ENCODE measurements at places on chromosomes 1 and 21. TPM values are rescaled to one million over a fixed set of nuclear protein-coding genes. Genes with fewer than 3 reads are reported as not detected.
A peak's percentile ranks its signal among the peaks of the same experiment; 100 is the strongest.

DNA sequence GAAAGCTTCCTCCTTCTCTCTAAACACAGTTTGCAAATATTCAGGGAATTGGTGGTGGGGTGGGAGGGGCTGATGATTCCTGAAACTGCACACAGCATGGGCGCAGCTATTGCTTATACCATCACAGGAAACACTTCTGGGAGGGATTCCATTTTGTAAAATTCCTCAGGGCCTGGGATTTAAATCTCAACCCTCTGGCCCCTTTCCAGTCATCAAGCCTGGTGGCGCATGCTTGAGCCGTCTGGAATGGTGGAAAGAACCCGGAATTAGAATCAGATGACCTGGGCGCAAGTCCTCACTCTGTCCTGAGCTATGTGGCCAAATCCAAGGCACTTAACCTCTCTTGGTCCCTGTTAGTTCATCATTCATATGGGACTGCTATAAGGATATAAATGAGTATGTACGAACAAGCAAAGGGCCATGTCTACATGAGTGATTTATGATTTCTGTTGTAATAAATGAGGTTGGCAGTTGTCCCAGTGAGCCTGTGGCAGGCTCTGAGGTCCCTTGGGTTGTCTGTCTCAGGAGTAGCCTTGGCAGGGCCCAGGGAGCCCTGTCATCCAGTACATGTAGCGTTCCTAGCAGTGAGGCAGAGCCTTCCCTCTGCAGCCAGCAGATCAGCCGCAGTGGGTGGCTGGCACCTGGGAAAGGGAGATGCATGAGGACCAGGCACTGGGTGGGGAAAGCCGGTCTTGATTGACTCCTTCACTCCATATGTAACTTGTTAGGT, 72.0 kb downstream of the MAN1C1 start:
- no peak overlapping the region for H3K27ac ChIP-seq
- no peaks in the 10 kb centered on the region for H3K27me3 ChIP-seq
- no peak for DNase-seq

- DNase-seq, result no peak
- no peak overlapping the region for H3K4me3 ChIP-seq
- no peaks in the 10 kb centered on the region for H3K27me3 ChIP-seq
- no peaks in the 10 kb centered on the region for H3K36me3 ChIP-seq
- no peaks in the 10 kb centered on the region for H3K4me1 ChIP-seq
Observed at GRCh38 chr1:103949779-103950178, 200.1 kb downstream of the AMY1C start.

- H3K27me3 ChIP-seq, result no peaks in the 10 kb centered on the region
- H3K36me3 ChIP-seq, result no peaks in the 10 kb centered on the region
- no peak for DNase-seq
Observed at GRCh38 chr1:92475029-92475428, 11.7 kb downstream of the GFI1 start.

DNA sequence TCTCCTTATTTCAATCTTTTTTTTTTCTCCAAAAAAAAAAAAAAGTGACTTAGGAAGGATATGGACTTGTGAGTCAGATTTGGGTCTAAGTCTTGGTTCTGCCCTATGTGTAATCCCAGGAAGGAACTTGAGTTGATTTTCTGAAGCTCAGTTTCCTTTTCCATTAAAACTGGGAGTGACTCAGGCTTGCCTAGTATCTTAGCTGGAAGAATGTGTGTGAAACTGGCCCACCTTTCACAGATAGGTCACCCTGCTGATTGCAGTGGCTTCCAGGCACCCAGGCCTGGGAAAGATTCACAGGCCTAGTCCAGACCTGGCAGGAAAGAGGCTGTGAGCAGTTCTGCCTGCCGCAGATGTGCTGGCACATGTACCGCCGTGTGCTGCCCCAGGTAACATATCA, 218.3 kb upstream of the HOOK1 start:
- no peak for DNase-seq
- no peaks in the 10 kb centered on the region for H3K27me3 ChIP-seq
- peaks cover 9% of the 10 kb centered on the region for H3K4me1 ChIP-seq

GRCh38 chr21:41241341-41241740, 73.4 kb downstream of the BACE2 start:
- no peaks in the 10 kb centered on the region for H3K4me1 ChIP-seq
- no peak overlapping the region for H3K27ac ChIP-seq
- no peak for DNase-seq
- no peaks in the 10 kb centered on the region for H3K36me3 ChIP-seq
- H3K4me3 ChIP-seq, result no peak overlapping the region

DNA sequence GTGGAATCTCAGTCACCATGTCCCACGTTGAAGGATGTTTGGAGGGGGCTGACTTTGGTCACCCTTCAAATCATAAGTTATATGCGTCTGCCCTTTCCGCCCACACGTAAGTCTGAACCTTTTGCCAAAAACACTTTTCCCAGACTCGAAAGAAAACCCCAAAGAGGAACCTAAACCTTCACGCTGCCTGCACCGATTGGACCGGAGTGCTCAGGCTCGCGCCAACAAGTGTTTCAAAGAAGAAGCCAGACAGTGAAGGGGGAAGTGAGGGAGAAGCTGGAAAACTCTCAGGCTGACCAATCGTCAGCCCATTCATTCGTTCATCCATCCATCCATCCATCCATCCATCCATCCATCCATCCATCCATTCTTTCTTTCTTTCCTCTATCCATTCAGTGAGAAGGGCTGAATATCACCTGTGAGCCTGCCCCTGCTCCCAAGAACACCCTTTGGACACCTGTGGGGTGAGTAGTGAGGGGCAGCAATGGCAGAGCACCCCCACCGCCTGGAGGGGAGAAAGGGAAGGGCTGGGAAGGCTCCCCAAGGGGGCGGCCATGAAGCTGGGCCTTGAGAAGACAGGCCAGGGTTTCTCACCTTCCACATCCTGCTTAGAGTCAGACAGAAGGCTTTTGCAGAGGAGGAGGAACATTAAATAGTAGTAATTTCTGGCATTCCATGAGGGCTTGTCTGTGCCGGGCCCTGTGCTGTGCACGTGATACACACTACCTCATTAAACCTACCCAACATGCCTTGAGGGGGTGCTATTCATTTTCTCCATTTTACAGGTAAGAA, 27.1 kb upstream of the RUNX3 start:
- no peaks in the 10 kb centered on the region for H3K4me1 ChIP-seq
- H3K27ac ChIP-seq, result no peak overlapping the region
- no peak for DNase-seq

- no peaks in the 10 kb centered on the region for H3K36me3 ChIP-seq
- no peak for DNase-seq
- no peak overlapping the region for H3K27ac ChIP-seq
- H3K4me1 ChIP-seq, result no peaks in the 10 kb centered on the region
- no peaks in the 10 kb centered on the region for H3K27me3 ChIP-seq
- no peak overlapping the region for H3K4me3 ChIP-seq
Observed at GRCh38 chr1:210978974-210979354, 155.0 kb downstream of the KCNH1 start.

DNA sequence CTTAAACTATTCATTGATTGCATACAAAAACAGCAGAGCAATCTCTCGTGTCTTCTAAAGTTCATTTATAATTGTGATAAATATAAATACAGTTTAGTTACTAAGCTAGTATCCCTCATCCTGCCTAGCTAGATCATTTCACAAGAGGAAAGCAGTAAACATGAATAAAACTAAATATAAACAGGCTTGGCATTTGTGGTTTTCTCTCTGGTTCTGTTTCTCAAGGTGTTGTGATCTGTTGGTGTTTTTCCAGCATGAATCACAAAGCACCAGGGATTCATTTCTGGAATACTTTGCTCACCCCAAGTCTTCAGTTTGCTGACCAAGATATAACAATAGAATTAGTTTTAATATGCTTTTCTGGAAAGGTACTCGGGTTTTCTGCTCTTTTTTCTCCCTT, 32.7 kb upstream of the GLIS1 start:
- H3K27me3 ChIP-seq, result no peaks in the 10 kb centered on the region
- H3K27ac ChIP-seq, result no peak overlapping the region
- no peak overlapping the region for H3K4me3 ChIP-seq
- H3K4me1 ChIP-seq, result no peaks in the 10 kb centered on the region

DNA sequence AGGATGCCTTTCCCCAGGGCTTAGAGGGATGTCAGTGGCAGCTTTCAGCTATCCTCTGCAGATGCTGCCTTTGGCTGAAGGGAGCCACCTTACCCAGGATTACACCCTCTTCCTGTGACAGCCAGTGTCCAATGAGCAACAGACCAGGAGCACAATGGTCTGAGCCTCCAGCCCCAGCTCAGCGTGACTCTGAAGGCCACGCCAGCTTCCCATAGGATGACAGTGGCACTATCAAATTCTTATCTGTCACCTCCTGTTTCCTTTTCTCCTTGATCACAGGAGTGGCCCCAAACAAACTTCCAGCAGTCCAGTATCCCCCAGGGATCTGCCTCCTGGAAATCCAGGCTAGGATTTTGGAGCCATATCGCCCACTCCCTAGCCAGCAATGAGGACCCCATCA, 226.9 kb downstream of the SETD4 start:
- 0 out of 2 replicates have a peak, but pooled peaks cover 4% of the 10 kb centered on the region for H3K4me1 ChIP-seq
- no peaks in the 10 kb centered on the region for H3K36me3 ChIP-seq
- H3K27ac ChIP-seq, result no peak overlapping the region
- H3K4me3 ChIP-seq, result no peak overlapping the region
- no peak for DNase-seq

DNA sequence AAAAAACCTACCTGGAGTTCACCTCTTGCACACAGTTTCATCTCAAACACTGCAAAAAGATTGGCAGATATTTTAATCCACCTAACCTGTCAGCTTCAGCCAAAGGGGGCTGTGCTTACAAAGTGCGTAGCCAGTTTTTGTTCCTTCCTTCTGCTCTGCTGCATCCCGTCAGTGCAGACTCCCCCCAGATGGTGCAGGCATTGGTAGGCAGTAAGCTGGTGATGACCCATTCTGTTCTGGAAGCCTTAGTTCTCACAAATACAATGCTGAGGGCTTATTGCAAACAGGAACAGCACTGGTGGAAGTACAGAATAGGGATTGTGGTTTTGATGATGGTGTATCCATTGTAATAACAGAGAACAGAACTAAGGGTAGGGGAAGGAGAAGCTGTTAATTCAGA, 239.5 kb downstream of the RYR2 start:
- no peak for DNase-seq
- H3K36me3 ChIP-seq, result no peaks in the 10 kb centered on the region
- H3K27me3 ChIP-seq, result no peaks in the 10 kb centered on the region
- no peak overlapping the region for H3K27ac ChIP-seq
- H3K4me1 ChIP-seq, result no peaks in the 10 kb centered on the region

- H3K4me1 ChIP-seq, result no peaks in the 10 kb centered on the region
- H3K27ac ChIP-seq, result no peak overlapping the region
- H3K4me3 ChIP-seq, result peak overlapping the region; percentile 43
- DNase-seq, result peak; percentile 87
- H3K36me3 ChIP-seq, result no peaks in the 10 kb centered on the region
Observed at GRCh38 chr21:37009740-37010341, 3.3 kb downstream of the RIPPLY3 start.

- no peak for DNase-seq
- H3K27me3 ChIP-seq, result no peaks in the 10 kb centered on the region
- H3K4me1 ChIP-seq, result no peaks in the 10 kb centered on the region
- H3K36me3 ChIP-seq, result no peaks in the 10 kb centered on the region
- H3K27ac ChIP-seq, result no peak overlapping the region
Observed at GRCh38 chr1:61226791-61227567, 144.6 kb downstream of the NFIA start.

DNA sequence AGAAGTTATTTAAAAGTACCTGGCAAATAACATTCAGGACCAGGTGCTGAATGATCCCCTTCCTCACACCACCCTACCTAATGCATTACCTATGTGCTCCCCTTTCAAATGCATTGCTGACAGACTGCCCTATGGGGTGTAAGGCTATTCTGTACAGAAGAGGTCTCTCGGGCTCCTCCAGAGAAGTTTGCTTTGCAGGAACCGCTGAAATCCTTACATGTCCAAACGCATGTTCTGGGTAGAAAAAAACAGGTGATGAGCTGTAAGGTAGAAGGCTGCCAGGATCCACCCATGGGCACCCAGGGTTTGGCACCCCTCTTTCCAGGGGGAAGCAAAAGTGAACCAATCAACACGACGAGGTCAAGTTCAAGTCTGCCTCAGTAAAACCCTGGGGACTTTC, 58.3 kb upstream of the TARBP1 start:
- H3K36me3 ChIP-seq, result no peaks in the 10 kb centered on the region
- H3K27me3 ChIP-seq, result no peaks in the 10 kb centered on the region
- no peak for DNase-seq
- no peak overlapping the region for H3K4me3 ChIP-seq
- H3K4me1 ChIP-seq, result peaks cover 48% of the 10 kb centered on the region

DNA sequence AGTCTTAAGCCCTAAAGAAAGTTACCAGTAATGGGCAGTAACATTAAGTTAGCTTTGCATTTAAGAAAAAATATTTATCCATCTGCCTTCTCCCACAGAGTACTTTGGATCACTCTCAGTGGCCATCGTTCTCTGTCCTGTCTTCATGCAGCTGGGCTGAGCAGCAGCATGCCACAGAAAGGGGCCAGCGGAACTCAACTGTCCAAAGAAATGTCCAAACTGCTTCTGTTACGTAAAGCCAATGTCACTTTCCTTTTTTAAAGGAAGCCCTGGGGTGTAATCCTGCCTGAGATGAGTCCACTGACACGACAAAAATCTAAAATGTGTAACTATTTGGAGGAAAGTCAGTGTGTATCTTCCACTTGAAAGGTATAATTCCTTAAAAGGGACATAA, 291.6 kb downstream of the SMYD3 start:
- H3K4me3 ChIP-seq, result no peak overlapping the region
- H3K4me1 ChIP-seq, result peaks cover 6% of the 10 kb centered on the region
- DNase-seq, result no peak
- H3K27ac ChIP-seq, result no peak overlapping the region
- no peaks in the 10 kb centered on the region for H3K36me3 ChIP-seq

- H3K4me1 ChIP-seq, result peaks cover 72% of the 10 kb centered on the region
- no peaks in the 10 kb centered on the region for H3K27me3 ChIP-seq
- no peak overlapping the region for H3K4me3 ChIP-seq
- DNase-seq, result no peak
- H3K36me3 ChIP-seq, result no peaks in the 10 kb centered on the region
Observed at GRCh38 chr1:42964044-42964812, 5.6 kb upstream of the SLC2A1 start.

GRCh38 chr1:226666164-226666506, 72.9 kb downstream of the ITPKB start:
- 0 out of 2 replicates have a peak, but pooled peaks cover 2% of the 10 kb centered on the region for H3K4me1 ChIP-seq
- no peak overlapping the region for H3K27ac ChIP-seq
- H3K36me3 ChIP-seq, result no peaks in the 10 kb centered on the region
- H3K4me3 ChIP-seq, result no peak overlapping the region

DNA sequence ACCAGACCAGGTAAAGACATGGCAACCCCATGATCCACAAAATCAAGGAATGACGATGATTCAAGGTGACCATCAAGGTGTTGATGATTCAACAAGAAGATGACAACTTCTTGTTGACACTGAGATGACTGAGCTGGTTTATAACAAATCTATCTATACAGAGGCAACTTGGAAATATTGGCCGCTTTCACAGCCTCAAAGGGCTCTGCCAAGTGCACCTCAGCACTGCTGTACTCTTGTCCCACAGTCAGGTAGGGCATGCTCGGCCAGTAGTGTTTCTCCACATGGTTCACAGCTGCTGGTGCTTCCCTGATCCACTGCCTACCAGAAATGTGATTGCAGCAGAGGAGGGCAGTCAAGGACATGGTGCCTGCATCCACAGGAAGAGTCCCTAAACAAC, 125.2 kb upstream of the SYT6 start:
- H3K4me3 ChIP-seq, result no peak overlapping the region
- no peak overlapping the region for H3K27ac ChIP-seq
- H3K36me3 ChIP-seq, result no peaks in the 10 kb centered on the region
- no peaks in the 10 kb centered on the region for H3K27me3 ChIP-seq

GRCh38 chr1:117608115-117608615, 2.3 kb downstream of the TENT5C start:
- H3K36me3 ChIP-seq, result no peaks in the 10 kb centered on the region
- H3K4me1 ChIP-seq, result peaks cover 11% of the 10 kb centered on the region
- DNase-seq, result no peak
- peak overlapping the region; percentile 50 for H3K27ac ChIP-seq
- H3K27me3 ChIP-seq, result no peaks in the 10 kb centered on the region

The ANGPTL3 gene
- total RNA-seq, result 0.77 TPM

The C1orf210 gene
- total RNA-seq, result 9.6 TPM

The CD101 gene
- 0.16 TPM for total RNA-seq

The FNDC5 gene
- 1.1 TPM for total RNA-seq

The BLACAT1 gene
- 0.21 TPM for total RNA-seq

The TMPRSS3 gene
- total RNA-seq, result not detected
